ENCODE measurements at places on chromosomes 5 and 9.

- no peak for DNase-seq
Measured at GRCh38 chr9:98108531-98109031, 10.4 kb downstream of the TRIM14 start.

DNA sequence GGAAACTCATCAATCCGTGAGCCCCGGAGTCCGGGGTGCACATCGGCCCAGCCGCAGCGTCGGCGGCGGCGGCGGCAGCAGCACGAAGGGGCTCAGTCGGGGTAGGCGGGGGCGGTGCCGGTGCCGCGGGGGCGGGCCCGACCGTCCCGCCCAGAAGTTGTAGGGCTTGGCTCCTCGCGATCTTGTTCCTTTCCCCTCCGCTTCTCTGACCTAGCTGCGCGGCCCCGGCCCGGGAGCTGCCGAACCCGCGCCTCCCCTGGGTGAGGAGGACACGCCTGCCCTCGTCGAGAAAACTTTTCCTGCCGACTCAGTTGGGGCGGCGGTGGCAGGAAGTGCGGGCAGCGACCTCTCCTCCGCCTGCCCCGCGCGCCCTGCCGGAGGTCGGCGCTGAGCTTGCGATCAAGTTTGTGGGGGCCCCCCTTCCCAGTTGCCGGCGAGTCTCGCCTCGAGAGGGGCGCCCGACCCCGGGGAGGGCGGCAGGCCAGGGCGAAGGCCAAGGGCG, at the start of gene MAN2A1:
TSS of gene MAN2A1 (plus strand) at position 188 of the 502 bp plus-strand sequence. CDS start 491 bp downstream, outside the sequence.
- DNase-seq, result peak; percentile 71

- no peak for DNase-seq
Measured at GRCh38 chr9:30670805-30671562, 1713.5 kb upstream of the ACO1 start.

GRCh38 chr5:39450487-39450886, 25.7 kb upstream of the DAB2 start:
- DNase-seq, result no peak

- no peak for DNase-seq
Measured at GRCh38 chr5:173630724-173631365, 14.4 kb upstream of the BOD1 start.

GRCh38 chr9:100322954-100323536, 29.7 kb downstream of the TEX10 start:
- DNase-seq, result no peak

- DNase-seq, result no peak
Measured at GRCh38 chr5:148060881-148061280, 2.9 kb upstream of the SPINK5 start.

- no peak for DNase-seq
Measured at GRCh38 chr5:78514427-78515330, 133.9 kb downstream of the LHFPL2 start.

GRCh38 chr9:128918921-128919320, 1.9 kb upstream of the PHYHD1 start:
- DNase-seq, result no peak

GRCh38 chr5:127111112-127111511, 37.8 kb upstream of the C5orf63 start:
- DNase-seq, result no peak

DNA sequence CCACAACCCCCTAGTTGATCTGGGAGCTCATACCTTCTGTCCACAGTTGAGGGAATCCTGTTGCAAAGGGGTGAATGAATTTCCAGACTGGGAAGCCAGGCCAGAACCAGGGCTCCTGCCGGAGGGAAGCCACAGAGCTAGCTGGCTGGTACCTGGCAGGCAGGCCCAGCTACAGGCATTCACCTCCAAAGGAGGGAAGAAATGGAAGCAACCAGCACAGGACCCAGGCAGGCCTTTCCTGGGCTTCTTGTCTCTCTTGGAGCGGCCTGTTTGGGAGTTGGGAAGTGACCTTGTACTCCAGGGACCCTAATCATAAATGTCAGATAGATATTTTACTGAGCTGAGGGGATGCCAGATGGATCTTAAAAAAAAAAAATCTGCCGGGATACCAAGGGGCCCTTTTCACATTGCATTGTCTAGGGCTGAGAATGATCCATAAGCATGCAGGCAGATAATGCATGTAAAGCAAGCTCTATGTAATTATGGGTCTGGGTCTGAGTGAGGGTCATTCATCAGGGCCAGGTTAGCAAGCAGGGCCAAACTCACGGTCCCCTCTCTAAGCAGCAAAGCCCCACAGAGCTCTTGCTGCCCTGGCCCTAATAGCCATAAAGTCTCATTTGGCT, 8.4 kb downstream of the NR2F1 start:
- DNase-seq, result no peak

GRCh38 chr9:114390952-114391351, 3.2 kb upstream of the AKNA start:
- DNase-seq, result no peak

- no peak for DNase-seq
Measured at GRCh38 chr5:175706499-175706898, 48.6 kb downstream of the HRH2 start.

DNA sequence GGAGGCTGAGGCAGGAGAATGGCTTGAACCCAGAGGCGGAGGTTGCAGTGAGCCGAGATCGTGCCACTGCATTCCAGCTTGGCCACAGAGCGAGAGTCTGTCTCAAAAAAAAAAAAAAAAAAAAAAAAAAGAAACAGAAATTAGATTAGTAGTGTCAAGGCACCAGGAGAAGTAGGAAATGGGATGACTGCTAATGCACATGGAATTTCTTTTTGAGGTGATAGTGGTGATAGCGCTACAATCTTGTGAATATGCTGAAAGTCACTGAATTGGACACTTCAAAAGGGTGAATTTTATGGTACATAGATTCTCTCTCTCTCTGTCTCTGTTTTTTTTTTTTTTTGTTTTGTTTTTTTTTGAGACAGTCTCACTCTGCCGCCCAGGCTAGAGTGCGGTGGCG, 42.1 kb upstream of the SUB1 start:
- DNase-seq, result no peak

- no peak for DNase-seq
Measured at GRCh38 chr9:137001857-137002645, 5.7 kb upstream of the CLIC3 start.

GRCh38 chr9:76542360-76542759, 83.4 kb downstream of the GCNT1 start:
- no peak for DNase-seq

DNA sequence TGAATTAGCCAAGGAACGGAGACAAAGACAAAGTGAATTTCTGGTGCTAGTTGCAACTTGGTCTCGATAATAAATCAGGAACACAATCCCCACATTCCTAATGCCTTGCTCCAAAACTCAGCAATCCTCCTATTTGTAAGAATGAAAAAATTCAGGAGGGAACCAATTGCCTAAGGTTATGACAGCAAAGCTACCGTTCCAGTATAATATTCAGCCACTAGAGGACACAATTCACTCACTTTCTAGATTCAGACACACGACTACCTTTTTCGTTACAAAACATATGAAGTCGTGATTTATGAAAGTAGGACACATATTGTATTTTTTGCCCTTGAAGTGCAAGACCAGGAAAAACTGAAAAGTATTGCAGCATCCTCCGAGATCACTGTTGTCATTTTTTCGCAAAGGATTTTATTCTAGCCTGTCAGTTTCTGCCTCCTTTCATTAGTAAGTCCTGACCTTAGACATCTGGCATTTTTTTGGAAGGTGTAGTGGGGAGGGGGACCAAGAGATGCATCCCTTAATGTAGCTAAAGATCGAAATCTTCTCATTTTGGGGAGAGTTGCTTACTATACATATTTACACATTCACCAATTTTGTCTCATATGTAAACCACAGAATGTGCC, 133.1 kb downstream of the DOCK8 start:
- no peak for DNase-seq

- no peak for DNase-seq
Measured at GRCh38 chr5:138091685-138092084, 7.9 kb downstream of the WNT8A start.

DNA sequence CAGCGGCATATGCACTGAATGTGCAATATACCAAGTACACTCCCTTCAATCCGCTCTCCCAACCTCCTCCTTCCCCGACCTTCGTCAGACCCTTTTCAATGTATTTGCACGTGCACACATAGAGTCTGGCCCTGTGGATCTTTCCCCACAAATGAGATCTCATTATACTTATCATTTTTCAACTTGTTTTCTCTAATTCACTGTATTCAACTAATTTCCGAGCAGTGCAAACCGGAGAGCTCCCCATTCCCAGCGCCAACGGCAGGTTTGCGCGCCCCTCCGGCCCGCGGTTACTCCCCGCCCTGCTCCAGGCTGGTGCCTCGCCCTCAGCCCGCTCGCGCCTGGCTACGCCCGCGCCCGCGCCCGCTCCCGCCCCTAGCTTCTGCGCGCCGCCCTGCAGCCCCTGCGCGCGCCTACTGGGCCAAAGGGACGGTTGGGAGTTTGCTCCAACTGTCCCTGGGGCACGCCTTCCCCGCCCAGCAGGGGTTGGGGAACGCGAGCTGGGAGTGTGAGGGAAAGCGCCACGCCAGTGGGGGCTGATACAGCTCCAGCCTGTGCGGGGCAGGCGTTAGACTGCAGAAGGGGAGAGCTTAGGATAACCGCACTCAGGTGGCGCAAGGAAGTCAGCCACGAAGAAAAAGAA, 3.3 kb upstream of the CDC20B start:
- no peak for DNase-seq

DNA sequence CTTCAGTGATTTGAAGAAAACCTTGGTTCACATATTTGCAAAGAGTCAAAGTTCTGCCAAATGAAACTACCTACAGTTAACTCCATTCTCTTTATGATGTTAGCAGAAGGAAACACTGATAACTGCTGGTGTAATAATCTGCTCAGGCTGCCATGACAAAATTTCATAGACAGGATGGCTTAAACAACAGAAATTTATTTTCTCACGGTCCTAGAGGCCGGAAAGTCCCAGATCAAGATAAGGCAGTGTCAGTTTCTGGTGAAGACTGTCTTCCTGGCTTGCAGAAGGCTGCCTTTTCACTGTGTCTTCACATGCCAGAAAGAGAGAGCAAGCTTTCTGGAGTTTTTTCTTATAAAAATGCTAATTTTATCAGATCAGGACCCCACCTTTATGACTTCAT, 102.4 kb upstream of the PARP8 start:
- DNase-seq, result no peak

GRCh38 chr5:2996687-2997086, 245.2 kb upstream of the IRX2 start:
- no peak for DNase-seq

DNA sequence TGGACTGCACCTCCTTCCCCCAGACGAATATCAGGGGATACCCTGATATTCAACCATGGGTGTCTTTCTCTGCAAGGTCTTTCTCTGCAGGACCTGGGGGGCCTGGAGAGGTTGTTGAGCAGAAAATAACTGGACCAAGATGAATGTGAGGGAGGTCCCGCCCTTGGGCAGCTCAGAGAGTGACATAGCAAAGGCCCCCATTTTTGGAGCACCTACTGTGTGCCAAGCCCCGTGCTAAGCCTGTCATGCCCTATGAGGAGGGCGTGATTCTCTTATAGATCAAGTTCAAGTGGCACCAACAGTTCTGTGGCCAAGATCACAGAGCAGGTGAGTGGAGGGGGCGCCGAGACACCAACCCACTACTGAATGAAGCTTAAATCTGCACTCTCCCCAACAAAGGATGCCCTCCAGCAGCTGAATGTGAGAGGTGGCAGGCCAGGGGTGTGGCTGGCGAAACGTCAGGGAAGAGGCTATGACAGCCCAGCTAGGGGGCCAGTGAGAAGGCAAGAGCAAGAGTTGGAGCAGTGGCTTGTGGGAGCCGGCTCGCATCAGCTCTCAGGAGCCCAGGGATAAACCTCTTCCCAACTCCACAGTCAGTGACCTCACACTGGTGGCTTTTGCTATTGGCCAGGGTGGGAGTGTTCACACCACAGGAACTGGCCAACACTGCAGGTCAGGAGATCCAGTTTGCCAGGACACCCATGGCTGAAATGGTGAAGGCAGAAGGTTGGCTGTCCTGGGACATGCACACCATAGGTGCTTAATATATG, 5.3 kb downstream of the SARDH start:
- DNase-seq, result no peak

GRCh38 chr9:32841314-32841713, 58.0 kb downstream of the TMEM215 start:
- DNase-seq, result no peak

DNA sequence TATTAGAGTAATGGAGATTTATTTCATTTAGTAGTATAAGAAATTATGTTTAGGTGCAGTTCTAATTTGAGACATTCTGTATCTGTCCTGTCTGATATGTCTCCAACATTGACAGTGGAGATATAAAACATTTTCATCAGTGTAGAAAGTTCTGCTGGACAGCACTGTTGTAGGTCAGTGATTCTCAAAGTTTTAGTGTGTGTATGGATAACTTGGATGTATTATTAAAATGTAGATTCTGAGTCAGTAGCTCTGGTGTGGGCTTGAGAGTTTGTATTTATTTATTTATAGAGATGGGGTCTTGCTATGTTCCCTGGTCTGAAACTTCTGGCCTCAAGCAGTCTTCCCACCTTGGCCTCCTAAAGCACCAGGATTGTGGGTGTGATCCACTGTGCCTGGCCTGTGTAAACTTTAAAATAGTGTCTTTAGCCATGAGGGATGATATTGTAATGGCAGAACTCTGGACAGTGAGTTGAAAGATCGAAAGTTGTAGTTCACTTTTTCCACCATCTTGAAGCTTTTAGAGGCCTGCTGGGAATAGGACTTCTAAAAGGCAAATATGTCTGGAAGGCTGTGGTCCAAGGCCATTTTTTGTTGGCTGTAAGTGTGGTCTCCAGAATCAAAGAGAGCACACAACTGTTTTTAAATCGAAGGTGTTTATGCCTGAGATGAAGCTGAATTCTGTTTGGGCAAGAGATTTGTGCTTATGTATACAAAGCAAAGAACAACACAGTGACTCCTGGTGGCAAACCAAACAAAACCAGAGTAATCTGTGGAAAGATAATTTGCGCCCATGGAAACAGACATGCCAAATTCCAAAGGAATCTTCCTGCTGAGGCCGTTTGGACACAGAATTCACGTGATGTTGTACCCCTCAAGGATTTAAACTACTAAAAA, 12.4 kb downstream of the UBAP1 start:
- no peak for DNase-seq

DNA sequence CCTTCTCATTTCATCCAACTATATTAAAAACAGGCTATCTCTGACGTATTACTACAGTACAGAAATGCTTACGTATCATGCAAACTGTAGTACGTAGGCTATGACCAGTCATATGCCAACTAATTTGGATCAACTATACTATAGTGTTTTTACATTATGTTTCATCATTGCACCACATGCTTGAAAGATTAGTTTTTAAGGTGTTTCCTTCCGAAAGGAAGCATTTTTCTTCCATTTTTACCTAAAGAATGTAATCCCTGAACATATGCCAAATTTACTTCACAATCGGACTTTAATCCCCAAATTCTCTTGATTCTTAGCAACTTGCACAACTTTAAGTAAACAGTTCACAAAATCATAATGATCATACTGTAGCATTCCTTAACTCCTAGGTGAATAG, 153.9 kb downstream of the BNC2 start:
- no peak for DNase-seq

DNA sequence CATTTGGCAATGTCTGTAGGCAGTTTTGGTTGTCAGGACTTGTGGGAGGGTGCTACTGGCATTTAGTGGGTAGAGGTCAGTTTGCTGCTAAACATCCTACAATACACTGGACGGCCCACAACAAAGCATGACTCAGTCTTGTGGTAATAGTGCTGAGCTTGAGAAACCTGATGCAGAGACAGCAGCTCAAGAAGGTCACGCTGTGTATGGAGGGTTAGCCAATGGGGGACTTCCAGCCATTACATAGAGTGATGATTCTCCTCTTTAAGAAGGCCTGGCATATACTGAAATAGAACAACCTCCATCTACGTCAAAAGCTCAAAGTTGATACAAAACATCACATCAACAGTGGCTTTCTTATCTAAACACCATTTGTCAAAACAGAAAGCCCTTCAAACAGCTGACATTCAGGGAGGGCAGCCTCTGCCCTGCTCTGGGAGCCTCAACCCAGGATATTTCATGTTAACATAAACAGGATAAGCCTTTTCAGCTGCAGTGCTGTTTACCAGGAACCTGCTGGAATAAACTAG, 143.0 kb downstream of the GPBP1 start:
- DNase-seq, result no peak

Data from anterior cingulate cortex (tissue), 58 donors.